ENCODE measurements at places on chromosomes 16 and 17.
A peak's percentile ranks its signal among the peaks of the same experiment; 100 is the strongest.

DNA sequence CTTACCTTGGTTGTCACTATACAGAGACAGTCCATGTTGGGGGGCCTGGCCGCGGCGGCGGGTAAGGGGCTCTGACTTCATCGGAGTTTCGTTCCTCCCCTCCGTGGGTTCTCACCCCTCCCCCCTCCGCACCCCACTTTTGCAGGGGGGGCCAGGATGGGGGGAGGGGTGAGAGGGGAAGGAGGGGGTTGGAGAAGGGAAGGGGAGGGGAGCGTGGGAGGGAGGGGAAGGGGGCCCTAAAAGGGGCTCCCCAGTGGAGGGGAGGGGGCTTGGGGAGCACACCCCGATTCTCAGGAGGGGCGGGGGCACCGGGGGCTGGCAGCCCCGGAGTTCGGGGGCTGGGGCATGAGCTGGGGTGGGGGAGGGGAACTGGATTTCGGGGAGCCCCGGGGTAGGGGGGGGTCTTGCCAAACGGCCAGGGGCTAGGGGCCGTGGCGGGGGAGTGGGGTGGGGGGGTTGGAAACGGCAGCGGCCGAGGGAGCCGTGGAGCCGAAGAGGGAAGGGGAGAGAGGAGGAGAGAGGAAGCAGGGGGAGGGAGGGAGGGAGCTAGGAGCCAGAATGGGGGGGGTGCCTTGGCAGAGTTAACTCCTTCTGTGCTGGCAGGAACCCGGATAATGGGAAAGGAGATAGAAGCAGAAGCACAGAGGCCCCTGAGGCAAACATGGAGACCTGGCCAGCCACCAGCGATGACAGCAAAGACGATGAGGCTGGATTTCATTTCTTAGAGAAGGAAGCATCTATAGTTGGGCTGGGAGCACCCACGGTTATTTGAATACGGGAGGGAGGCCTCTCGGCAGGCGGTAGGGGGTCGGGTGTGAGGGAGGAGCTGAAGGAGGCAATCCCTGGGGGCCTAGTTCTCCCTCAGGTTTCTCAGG is 2.3 kb downstream of the DLG4 start:
- DNase-seq: peak; percentile 20

GRCh38 chr16:1280783-1281182 is 24.9 kb downstream of the TPSD1 start:
- no peak for DNase-seq

DNA sequence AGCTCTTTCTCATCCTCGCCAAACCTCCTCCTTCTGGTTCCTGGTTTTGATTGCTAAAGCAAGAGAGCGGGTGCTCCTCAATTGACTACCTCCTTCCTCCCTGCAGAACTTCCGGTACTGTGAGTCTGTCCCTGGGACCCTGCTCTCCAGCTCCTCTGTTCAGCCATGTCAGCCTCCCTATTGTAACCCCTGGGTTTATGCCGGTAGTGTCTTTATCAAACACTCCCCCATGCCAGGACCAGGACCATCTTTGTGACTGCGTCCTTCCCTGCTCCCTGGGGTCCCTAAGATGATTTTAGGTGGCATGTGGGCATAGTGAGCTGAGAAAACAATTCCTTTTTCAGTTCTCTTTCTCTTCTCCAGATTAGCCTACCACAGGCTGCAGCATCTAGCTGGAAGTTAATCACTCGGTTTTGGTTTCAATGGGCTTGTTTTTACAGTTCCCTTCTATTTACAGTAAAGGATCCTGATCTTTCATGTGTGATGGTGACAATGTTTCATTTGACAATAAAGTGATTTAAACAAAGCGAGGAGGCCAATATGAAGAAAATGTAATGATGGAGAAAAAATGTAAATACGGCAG is 27.7 kb upstream of the IL21R start:
- DNase-seq: no peak

GRCh38 chr17:65589321-65589720 is 27.9 kb upstream of the AXIN2 start:
- DNase-seq: no peak

- DNase-seq: no peak
Measured at GRCh38 chr17:78898947-78899346, 4.1 kb downstream of the CEP295NL start.

DNA sequence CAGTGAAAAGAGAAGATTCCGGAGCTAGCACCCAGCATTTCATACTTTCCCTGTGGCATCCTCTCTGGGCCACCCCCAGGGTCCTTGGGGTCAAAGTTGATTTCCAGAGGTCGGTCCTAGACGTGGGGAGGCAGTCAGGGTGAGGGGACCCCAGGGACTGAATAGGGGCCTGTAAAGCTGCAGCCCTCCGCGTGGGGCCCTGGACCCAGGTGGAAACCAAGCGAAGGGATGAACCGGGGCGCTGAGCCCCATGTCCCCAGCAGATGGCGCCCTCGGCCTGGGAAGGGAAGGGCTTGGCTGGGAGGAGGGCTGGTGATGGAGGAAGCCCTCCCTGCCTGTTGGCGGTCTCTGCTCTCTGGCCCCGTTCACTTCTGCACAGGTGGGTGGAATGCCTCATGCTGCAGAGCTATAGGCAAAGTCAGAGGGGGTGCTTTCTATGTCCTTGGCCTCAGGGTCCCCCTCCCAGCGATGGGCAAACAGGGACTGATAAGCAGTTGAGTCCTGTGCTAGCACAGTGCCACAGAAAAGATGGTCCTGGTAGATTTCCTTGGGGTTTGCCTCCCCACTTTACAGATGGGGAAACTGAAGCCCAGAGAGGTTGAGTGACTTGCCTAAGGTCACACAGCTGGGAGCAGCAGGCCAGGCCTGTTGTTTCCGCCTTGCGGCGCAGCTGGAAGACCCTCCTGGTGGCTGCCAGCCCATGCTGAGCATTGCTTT is 163.4 kb upstream of the CIBAR2 start:
- DNase-seq: peak; percentile 26

DNA sequence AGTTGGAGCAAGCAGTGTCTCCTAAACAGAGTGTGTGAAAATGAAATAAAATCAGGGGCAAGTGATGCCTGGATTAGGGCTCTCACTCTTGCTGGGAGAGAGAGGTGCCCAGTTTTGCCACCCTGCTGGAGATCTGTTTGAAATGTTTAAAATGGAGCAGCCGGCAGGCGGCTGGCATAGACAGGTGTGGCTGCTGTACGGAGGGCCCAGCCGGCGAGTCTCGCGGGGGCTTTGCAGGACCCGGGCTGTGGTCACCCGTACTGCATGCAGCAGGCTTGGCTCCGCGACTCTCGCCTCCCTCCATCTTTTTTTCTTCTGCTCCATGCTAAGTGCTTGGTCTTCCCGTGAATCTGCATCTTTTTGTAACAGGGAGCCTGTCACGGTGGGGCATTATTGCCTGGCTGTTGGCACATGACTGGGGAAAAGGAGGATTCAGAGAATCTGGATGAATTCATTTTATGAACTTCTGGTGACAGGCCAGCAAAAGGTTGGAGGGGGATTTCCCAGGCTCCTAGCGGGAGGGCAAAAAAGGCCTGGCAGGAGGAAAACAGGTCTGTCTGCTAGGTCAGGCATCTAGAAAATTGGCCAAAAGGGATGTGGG is 1.8 kb downstream of the ZNRF1 start:
- peak; percentile 31 for DNase-seq

DNA sequence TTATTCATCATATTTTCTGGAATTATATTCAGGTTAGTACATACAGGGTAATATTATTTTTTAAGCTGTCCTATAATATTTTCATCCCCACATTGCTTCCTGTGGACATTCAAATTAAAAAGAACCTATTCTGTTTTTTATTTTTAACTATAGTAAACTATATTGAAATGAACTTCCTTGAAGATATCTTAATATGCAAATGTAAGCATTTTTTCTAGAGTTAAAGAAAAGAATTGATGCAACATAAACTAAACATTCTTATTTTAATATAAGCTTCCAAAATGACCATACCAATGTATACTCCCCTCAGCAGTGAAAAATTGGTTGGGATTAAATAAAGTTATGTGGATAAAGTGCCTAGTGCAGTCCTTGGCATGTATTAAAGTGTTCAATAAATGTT is 416.6 kb downstream of the KIF2B start:
- DNase-seq: no peak

DNA sequence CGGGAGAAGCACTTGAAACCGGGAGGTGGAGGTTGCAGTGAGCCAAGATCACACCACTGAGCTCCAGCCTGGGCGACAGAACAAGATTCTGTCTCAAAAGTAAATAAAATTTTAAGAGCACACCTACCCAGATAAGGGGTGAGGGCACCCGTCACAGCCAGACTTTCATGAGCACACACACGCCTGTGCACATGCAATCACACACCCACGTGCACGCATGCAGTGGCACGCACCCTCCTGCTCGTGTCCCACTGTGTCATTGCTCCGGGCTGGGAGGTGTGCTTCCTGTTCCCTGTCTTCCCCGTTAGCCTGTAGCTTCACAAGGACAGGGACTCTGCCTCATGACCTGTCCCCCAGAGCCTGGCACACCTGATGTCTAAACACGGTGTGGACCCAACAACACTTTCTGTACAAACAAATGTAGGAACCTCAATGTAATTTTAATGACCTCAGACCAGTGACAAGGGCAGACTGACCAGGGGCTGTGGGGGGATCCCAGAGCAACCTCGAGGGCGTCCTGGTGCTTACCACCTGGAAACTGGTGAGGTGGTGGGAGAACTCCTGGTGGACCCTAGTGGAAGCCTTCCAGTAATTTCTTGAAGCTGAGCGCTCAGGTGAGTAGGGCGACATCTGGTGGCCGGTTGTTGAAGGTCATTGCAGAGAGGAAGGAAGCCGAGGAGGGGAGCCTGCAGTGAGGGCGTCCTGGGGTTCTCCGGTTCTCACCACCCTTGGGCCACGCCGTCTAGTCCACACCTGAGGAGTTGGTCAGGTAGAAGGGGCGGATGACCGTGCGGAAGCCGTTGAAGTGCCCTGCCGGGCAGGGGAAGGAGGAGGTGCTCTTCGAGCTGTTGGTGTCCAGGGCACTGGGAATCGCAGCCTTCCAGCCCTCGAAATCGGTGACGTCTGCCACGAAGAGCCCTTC is 8.6 kb downstream of the LGALS3BP start:
- DNase-seq: peak; percentile 71

DNA sequence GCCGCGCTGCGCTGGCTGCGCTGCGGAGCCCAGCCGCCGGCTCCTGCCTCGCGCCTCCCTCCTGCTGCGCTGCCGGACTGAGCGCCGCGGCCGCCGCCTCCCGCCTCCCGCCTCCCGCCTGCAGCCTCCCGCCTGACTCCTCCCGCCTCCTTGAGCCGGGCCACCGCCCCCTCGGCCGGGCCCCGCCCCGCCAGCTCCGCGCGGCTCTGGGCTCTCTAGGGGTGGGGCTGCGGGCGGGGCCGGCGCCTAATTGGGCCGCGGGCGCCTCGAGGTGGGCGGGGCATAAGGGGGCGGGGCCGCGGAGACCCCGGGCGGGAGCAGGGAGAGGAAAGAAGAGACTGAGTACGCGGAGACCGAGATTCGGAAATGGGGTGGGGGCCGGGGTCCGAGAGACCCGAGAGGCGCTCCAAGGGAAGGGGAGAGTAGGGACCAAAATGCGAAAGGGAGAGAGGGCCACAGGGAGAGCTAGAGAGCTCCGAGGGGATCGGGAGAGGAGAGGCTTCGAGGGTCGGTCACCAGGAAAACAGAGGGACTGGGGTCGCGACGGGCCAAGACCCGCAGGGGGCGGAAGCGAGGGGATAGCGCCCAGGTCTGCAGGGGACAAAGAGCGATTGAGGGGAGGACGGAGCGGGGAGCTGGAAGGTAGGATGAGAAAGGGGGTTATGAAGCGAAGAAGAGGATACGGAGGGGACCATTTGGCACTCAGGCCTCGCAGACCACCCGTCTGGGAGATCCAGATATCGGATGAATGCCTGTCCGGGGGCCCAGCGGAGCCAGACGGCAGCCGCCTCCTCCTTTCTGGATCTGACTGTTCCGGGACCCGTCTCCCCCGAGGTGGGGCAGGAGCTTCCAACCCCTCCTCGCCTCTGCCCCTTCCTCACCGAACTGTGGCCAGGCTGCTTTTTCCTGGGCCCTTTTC is at the start of gene C1QL1:
TSS of gene C1QL1 (minus strand) at position 79 of the 919 bp plus-strand sequence. CDS start 255 bp downstream, outside the sequence.
- DNase-seq: peak; percentile 83

DNA sequence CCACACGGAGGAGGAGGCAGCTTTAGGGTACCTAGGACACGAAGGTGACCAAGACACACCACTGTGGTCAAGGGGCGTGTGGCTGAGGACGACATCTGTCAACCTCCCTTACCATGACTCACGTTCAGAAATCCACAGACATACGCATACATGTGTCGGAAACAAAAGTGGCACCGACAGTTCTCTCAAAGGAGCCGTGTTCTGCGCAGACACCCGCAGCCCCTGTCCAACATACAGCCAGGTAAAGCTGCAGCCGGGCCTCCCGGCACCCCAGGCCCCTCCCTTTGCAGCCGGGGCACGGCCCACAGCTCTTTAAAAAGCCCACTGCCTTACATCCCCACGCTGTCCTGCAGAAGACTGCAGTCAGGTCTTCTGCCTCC is 40.5 kb upstream of the KLHDC4 start:
- no peak for DNase-seq

DNA sequence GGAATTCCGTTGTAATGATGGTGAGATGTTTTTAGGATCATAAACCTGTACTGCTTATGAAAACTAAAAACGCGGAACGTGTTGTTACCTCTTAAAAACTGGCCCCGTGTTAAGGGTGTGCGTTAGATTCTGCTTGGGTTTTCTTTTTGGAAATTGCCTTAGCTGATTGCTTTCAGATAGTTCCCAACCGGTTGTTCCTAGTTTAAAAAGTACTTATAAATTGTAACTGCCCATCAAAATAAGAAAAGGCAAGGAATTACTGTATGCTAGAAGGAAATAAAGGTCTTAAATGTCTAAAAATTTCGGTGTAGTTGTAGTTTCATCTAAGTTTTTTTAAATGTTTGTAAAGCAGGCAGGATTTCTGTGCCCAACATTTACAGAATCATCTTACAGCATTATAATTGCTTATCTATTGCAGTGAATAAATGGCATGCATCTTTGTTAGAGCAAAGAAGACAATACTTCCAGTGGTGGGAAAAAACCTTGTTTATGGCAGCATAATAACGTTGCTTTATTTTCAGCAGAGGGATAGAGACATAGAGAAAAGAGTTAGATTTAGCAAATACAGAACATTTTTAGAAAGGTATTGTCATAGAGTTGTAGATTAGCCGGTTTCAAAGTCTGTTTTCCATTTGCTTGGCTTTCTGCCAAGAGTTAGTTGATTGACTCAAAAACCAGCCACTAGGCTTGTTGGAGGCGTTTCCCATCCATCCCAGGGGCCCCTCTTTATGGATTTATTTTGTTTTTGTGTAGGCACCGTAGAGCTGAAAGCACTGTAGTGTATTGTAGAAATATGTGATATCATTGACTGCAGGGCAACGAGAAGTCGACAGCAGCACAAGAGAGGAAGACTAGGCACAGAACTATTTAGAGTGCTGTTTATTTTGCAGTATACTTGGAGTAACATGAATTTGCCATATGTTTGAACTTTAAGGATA is 1.7 kb downstream of the PPM1D start:
- peak; percentile 43 for DNase-seq

GRCh38 chr17:9230346-9230745 is 209.0 kb downstream of the NTN1 start:
- no peak for DNase-seq

- no peak for DNase-seq
Measured at GRCh38 chr17:40478486-40478885, 22.9 kb downstream of the TNS4 start.

- no peak for DNase-seq
Measured at GRCh38 chr16:1491327-1491726, 1.8 kb upstream of the TELO2 start.

GRCh38 chr17:948284-948852 is 31.2 kb downstream of the NXN start:
- DNase-seq: no peak

All from anterior cingulate cortex (tissue), 58 donors.